ENCODE measurements at places on chromosomes 1 and 21.
A peak's percentile ranks its signal among the peaks of the same experiment; 100 is the strongest.

DNA sequence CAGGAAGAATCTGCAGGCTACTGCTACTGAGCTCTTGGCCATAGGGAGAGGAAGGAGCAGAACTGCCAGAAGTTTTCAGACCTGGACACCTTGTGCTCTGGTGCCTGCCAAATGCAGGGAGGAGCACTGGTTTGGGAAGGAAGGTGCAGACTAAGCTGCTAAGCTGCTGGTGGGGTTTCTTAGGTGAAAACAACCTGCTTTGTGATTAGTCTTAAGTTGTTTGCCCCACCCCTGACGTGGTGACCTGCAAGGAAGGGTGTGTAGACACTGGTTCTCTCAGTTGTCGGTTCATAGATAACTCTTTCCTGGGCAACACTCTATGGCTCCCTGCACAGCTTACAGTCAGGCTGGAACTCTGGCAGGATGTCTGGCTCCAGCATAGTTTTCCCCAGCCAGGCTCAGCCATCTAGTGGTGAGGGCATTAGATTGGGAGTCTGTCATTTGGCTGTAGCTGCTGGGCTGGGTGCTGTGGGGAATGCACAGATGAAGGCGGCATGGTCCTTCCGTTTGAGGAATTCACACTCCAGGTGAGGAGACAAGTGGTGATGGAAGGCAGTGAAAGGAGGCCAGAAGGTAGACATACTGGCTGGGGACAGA is 10.3 kb upstream of the S100A10 start:
- DNase-seq = no peak

GRCh38 chr1:245345191-245345884 is 190.6 kb downstream of the KIF26B start:
- DNase-seq = no peak

GRCh38 chr1:18419845-18420184 is 60.9 kb upstream of the KLHDC7A start:
- no peak for DNase-seq

DNA sequence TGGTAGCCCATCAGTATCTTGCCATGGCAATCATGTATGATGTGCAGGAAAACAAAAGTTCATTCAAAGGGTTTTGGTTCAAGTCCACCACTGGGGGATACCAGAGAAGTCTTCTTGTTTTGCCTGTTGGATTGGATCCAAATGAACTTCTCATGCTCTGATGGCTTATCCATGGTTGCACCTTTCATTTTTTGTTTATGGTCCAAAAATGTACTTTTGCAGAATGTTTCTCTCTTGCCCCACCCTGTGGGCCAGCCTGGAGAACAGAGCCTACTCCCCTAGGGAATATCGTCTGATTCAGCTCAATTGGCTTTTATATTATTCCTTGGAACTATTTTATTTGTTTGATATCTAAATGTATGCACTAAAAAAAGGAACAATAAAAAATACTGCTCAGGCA is 20.1 kb upstream of the CLCA1 start:
- DNase-seq = no peak

GRCh38 chr1:193240609-193241008 is 54.2 kb upstream of the B3GALT2 start:
- no peak for DNase-seq

- DNase-seq = no peak
Observed at GRCh38 chr1:111832521-111833155, 76.9 kb downstream of the DDX20 start.

DNA sequence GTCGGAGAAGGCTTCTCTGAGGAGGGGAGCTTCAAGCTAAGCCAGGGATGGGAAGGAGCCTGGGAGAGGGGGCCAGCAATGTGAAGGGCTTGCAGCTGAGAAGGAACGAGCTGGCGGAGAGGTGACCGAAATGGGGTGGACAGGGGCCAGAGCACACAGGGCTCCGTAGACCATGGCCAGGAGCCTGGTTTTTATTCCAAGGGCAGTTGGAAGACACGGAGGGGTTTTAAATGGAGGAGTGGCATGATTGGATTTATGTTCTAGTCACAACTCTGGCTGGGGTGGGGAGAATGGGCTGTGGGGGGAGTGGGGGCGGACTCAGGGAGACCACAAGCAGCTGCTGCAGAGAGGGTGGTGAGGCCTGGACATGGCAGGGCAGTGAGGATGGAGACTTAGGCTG is 5.1 kb upstream of the EPS8L3 start:
- DNase-seq = no peak

DNA sequence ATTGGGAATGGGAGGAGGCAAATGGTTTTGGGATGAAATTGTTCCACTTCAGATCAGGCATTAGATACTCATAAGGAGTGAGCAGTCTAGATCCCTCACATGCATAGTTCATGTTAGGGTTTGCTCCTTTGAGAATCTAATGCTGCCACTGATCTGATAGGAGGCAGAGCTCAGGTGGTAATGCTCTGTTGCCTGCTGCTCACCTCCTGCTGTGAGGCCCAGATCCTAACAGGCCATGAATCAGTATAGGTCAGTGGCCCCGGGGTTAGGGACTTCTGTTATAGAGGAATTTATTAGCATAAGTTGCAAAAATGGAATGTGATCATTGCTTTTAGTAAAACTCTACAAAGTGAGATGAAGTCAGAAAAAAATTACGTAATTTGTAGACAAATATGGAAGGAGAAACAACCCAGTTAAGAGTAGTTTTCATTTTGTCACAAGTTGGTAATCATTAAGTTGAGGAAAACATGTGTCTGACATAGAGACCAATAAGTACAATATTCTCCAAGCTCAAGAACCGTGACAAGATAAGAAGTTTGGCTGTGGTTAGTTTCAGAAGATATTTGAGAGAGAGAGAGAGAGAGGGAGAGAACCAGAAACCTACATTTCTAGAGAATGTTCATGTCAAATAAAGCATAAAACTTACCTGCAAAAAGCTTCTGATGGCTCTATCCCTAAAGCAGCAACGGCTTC is 689.7 kb upstream of the PRMT6 start:
- no peak for DNase-seq

DNA sequence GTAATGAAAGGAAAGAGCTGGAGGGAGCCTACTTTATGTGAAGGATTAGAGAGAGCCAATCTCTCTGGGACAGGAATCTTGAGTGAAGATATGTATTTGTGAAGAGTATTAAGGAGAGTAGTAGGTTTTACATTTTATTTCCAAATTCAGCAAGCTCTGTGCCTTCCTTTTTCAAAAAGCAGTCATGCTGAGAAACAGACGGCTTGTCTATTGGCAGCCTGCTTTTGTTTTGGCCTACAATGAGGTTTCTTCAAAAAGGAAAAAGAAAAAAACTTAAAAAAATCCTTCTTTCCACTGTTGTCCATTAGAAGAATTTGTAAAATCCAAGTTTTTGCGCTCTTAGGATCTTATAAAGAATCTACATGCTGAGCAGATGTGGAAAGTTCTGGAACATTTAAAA is 103.6 kb upstream of the PTGFR start:
- DNase-seq = no peak

DNA sequence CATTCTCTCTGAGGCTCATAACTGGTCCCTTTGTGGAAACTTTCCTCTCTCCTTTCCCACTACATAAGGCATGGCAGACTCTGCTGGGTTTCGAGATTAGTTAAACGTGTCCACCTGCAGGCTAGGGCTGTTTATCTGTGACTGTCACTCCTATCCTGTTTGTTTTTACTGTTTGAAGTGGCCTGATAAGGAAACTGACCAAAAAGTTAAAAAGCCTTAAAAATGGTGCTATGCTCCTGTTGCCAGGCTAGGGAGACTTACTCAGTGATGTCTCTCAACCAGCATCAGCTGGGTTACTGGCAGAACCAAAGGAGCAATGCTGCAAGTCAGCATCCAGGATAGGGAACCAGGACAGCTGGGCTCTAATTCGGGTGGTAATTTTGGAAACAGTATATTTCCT is 3.9 kb downstream of the PIGV start:
- DNase-seq = no peak

GRCh38 chr1:61277121-61277690 is 194.8 kb downstream of the NFIA start:
- no peak for DNase-seq

DNA sequence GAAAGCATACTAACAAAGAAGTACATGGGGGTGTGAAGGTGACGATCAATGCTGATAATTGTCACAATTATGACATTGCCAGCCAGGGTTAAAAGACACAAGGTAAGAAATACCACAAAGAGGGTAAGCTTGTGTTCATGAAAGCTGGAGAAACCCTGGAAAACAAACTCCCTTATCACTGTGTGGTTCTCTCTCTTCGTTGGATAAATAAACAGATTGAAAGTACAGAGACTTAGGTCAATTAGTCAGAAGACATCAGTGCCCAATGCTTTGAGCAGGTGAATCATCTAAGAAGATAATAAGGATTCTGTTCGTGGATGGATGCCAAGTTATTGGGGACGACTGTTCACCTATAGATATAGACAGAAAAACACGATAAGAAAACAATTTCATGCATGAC is 22.4 kb upstream of the FCER1A start:
- DNase-seq = no peak

DNA sequence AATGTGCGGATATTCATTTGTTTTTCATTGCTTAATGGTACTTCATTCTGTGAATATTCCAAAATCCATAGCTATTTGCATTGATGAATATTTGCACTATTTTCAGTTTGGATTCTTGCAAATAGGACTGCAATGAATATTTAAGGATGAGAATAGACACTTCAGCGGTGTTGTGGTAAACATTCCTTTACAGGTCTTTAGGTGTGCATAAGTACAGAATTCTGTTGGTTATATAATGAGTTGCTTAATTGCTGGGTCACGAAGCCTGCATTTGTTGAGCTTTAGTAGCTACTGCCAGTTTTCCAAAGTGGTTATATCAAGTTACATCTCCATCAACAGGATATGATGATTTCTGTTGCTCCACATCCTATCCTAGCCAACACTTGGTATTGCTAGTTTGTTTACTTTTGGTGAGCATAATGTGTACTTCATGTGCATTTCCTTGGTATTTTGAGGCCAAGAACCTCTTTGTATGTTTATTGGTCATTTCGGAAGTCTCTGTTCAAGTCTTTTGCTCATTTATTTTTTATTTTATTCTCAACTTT is 64.2 kb upstream of the CYYR1 start:
- DNase-seq = no peak

GRCh38 chr21:31107871-31108270 is 69.6 kb upstream of the KRTAP19-8 start:
- no peak for DNase-seq

DNA sequence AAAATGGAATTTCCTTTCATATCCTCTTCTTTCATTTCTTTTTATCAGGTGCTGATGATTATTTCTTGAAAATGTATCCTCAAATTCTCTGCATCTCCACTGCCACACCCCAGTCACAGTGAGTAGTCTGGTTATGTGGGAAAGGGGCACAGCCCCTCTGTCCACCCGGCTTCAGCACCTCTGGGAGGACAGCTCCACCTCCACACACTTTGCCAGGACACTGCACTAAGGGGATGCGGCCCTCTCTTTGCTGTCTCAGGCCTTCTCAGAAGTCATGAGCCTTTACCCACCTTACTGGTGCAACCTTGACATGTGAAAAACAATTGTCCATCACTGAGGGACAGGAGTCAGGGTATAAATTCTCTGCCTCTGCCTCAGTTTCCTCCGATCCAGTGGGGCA is 433.1 kb downstream of the PCP4 start:
- no peak for DNase-seq

DNA sequence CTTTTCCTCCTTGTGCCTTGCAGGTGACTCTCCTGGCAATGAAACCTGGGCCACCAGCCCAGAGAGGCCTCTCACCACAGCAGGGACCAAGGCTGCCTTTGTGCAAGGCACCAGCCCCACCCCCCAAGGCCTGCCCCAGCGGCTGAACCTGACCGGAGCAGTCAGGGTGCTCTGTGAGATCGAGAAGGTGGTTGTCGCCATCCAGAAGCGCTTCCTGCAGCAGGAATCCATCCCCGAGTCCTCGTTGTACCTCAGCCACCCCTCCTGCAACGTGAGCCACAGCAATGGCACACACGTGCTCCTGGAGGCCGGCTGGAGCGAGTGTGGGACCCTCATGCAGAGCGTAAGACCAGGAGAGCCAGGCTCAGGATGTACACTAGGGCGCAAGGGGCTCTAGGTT is 51.7 kb downstream of the UMODL1 start:
- no peak for DNase-seq

DNA sequence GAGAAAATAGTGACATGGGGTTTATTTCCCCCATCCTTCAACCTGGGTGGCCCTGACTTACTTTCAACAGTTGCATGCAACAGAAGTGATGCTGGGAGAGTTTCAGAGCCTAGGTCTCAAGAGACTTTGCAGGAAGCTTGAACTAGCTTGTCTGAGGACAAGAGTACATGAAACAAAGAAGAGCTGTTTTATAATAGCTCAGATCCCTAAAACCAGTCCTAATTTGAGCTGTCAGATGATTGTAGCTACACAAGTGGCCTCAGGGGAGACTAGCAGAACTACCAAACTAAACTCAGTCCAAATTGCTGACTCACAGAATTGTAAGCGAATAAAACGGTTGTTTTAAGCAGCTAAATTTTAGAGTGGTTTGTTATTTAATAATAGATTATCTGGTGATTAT is 17.1 kb downstream of the RC3H1 start:
- peak; percentile 56 for DNase-seq

GRCh38 chr1:160416369-160416768 is 16.0 kb downstream of the VANGL2 start:
- DNase-seq = peak; percentile 49

DNA sequence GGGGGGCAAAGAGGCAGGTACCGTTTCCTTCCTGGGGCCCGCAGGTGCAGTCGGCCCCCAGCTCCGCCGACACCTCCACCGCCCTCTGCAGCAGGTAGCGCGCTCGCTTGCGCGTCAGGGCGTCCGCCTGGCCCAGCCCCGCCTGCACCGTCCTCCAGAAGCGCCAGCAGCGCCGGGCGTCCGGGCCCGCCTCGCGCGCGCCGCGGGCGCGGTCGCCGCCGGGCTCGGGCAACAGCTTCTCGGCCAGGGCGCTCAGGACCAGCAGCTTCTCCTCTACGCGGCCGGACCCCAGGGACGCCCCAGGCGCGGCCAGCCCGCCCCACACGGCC is 863 bp downstream of the TARBP1 start:
- DNase-seq = peak; percentile 79

GRCh38 chr1:40782371-40782956 is 1.1 kb upstream of the KCNQ4 start:
- peak; percentile 47 for DNase-seq

DNA sequence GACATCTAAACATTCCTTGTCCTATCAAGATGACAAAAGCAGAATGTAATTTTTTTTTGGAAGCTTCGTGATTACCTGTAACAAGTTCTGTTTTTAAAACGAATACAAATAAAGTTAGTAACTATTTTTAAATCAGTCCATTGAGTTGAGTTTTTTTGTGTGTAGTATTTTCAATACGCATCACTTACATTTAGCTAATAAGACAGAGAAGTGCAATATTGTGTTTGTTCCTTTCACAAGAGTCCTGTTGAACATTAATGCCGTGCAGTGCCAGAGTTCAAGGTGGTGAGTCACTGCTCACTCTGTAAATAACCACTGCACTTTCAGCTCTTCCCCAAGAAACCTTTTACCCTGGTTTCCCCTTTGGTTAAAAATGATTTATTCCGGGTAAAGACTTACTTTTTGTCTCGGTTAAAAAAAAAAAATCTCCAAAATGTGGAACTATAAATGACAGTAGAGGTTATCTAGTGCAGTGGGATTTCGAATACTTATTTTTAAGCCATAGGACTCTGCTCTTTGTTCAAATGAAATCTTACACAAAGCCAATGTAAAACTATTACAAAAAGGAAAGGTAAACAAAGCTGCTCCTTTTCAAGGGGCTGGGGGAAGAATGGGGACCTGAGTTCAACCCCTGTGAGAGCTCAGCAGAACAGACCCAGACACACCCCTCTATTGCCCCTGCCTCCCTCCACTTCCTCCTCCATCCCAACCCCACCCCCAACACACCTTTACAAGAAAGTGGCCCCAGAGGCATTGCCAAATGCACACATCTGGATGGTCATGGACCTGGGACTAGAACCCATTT is 14.8 kb upstream of the NCMAP start:
- peak; percentile 61 for DNase-seq

- peak; percentile 24 for DNase-seq
Observed at GRCh38 chr1:67524143-67525052, 94.2 kb upstream of the SERBP1 start.
